Stimulated activated CD4-positive, alpha-beta T cell treated with anti-CD3 and anti-CD28 coated beads, Interleukin-15, amount 100 ng/mL, for 1 hour (primary cell): ENCODE measurements at places on chromosomes 7 and 10.

GRCh38 chr7:33050535-33051318 lies 11.8 kb downstream of the NT5C3A start:
- DNase-seq = no peak

DNA sequence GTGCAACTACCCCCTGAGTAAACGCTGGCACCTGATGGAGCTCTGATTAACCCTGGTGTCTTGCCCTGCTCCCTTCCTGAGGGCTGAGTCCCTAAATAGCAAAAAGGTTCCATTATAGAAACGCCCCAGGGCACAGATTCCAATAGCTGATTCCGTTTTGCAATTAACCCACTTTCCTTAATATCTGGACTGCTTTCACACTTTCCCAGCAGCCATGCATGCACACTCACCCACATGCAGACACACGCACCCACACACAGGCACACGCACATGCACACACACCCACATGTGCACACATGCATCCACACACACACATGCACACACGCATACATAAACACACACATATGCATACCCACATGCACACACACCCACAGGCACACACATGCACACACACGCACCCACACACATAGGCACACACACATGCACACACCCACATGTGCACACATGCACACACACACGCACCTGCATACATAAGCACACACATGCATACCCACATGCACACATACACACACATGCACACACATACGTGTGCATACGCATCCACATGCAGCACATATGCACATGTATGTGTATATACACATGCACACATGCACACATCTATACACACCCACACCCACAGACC lies 129.3 kb downstream of the PAXIP1 start:
- DNase-seq = no peak

DNA sequence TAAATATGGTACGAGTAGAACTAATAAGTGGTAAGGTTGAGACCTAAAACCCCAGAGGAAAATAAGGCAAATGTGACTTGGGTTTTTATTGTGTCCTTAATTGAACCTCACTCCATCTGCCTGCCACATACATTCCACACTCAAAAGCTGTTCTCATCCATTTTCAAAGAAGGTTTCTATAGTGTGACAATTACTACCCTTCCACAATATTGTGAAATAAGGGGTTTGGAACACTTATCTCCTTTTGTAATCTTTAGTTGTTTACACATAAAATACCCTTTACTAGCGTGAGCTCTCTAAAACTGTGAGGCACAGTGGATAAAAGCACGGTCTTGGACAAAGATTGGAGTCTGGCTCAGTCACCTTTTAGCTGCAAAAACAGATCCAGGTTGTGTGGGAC lies 166.6 kb downstream of the THSD7A start:
- no peak for DNase-seq

DNA sequence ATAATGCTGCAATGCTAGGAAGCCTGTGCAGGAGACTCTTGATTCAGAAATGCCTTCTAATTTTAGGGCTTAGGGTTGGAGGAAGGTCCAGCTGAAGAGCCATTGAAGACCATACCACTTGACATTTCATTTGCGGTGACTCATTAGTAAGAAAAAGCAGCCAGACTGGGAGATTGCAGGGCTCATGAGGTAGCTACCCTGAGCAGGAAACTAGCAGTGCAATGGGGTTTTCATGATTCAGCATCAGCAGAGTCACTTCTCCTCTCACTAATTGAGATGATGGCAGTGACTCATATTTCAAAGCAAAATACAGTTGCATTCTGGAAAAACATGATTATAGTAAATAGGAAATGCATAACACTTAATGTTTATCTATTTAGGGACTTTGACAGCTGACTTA lies 434.1 kb downstream of the DNAJB9 start:
- no peak for DNase-seq

DNA sequence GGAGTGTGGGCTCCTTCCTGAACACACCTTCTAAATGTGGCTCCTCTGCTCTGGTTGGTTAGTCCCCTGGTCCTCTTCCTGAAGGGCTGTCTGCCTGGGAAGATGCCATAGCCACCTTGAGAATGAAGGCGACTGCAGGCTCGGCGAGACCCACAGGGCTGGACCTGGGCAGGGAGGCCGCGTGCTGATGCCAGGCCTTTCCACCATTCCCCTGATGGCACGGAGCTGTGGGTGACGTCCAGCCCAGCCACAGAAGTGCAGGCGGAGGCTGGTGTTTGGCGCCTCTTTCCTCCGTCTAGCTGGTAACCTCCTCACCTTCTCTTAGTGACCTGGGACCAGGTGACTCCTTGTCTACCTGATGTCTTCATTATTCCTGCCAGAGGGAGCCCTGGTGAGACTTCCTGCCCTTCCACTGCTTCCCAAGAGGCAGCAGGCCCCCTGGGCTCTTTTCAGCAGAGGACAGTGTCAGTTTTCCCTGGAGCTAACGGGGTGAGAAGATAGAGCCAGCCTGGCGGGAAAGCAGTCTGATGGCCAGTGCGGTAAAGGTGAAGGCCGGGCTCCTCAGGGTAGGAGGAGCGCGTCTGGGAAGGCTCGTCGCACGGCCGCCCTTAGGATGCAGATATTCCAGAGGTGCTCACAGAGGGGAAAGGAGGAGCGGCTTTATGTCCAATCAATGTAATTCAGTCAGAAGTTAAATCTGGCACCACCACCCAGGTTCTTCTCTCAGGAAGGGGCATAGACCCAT lies 34.9 kb downstream of the GBX1 start:
- no peak for DNase-seq

DNA sequence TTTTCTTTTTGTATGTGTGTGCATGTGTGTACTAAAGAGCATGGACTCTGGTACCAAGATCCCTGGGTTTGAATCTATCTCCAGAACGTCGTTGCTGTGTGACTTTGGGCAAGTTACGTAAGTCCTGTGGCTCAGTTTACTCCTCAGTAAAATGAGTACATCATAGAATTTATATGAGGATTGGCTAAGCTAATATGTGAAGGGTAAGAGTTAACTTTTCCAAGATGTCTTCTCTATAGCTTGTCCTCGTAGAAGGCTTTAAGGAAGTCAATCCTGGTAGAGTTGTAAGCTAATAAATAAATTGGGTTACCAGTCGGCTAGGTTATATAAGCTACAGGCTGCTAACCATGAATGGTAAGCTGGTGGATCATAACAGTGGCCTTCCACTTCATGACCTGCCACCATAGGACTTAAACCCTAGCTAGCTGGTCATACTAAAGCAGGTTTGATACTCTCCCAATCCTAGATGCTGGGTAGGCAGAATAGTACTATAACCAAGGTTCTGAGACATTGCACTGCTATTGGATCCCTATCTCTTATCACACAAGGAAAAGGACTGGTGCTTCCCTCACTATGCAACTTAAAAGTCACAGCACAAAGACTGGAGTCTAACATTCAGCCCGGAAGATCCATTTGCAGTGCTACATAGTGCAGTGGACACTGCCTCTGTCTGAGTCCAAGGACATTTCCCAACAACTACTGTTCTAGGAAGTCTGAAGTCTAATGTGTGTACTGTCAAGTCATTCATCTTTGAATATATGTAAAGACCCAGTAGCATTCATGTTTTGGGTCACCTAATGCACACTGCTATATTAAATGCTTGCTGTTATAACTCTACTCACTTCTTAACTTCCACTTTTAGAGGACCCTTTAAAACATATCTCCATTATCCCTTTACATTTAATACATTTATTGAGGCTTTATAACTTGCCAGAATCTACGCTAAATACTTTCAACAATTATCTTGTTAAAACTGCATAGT lies 156.2 kb downstream of the CRPPA start:
- no peak for DNase-seq
